ENCODE measurements at places on chromosomes 11 and 22.

GRCh38 chr22:46763051-46763705, 728 bp downstream of the TBC1D22A start:
- no peak for DNase-seq

DNA sequence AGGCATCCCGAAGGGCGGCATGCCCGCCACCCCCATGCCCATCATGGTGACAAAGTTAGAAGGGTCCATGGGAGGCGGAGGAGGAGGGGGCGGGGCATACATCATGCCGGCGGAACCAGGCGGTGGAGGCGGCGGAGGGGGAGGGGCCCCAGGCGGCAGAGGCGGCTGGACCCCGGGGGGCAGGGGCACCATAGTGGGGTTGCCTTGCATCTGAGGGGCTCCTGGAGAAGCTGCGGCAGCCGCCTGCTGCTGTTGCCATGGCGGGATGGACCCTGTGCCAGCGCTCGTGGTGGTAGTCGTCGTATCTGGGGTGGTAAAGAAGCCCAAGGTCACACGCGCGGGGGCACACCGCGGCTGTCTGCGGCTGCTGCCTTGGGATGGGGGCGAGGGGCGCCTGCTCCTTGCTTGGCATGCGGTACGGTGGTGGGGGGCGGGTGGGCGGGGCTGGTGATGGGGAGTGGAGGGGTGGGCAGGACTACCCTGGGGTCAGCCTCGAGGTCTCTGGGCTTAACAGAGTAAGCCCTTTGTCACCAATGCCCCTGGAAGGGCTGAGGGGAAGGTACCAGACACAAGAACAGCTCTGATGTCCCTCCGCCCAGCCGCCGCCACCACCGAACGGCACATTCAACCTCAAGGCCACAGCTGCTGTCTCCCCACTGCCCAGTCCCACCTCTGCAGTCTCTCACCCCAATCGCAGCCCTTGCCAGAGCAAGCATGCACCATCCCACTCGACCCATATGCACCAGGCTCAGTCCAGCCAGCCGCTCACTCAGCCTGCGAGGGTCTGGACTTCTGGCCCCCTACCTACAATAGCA, 6.3 kb upstream of the PYGM start:
- DNase-seq: no peak

GRCh38 chr11:77747381-77747969, 73.0 kb downstream of the RSF1 start:
- DNase-seq: no peak

DNA sequence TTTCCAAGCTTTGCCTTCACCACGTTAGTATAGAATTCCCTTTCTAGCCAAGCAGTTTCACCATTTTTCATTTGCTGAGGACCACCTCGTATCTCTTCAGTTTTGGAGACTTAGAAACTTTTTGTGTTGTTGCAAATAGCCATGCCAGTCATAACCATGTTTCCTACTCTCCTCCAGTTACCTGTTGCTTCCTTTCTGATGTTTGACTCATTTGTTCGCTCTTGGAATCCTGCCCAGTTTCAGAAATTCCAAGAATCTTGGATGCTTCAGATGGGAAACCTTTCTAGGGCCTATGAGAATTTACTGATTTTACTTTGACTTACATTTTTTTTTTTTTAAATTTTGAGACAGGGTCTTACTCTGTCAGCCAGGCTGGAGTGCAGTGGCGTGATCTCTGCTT, 65.4 kb downstream of the PPP6R3 start:
- DNase-seq: no peak

DNA sequence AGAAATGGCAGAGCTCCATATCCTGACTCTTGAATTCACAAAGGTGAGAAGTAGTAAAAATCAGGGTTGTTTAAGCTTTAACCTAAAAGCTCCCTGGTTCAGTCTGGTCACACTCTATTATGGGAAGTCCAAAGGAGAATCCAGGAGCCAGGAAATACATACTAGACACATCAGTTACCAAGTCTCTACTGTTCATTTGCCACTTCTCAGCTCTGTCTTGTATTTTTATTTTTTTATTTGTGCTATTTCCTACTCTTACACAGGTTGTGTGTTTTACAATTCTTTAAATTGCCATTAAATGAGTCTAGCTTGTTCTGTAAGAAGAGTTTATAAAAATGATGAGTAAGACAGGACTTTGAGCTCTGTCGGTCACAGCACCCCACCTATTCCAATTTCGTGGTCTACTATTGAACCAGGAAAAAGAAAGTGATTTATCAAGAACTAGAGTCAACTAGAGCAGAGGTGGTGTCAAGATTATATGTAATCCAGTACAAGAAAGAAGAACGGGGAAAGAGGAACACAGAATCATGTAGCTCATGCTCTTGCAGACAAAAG, 9.7 kb downstream of the MS4A12 start:
- DNase-seq: no peak

GRCh38 chr22:49146511-49146910, 681.2 kb downstream of the BRD1 start:
- DNase-seq: no peak

GRCh38 chr22:36156515-36157419, 3.8 kb downstream of the APOL3 start:
- peak; percentile 51 for DNase-seq

- DNase-seq: no peak
Measured at GRCh38 chr22:27028093-27028492, 370.7 kb downstream of the MIAT start.

DNA sequence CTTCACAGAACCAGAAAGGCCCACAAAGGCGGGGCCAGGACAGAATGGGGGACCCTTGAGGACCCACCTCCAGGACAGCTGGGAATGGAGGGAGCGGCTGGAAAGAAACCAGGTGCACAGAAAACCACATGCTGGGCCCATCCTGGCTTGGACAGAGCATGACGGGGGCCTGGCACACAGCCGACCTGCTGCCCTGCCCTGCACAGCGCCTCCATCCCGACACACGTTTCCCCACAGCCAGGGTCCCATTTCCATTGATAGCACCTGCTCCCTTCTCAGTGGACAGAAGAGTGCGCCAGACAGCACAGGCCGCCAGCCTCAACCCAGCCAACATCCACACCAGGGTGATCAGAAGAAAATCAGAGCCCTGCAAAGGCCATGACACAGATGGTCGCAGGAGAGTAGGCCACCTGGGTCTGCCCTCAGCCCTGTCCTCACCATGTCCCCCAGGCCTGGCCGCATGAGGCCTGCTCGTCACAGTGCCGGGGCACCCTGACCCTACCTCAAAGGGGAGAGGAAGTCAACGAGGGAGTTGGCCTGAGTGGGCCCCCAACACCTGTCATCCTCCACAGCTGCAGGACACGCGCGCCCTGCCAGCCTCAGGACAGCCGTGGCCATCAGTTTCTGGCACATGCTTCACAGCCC, 28.1 kb downstream of the BRD1 start:
- DNase-seq: no peak

GRCh38 chr11:4430051-4430450, 19.0 kb upstream of the OR52K2 start:
- no peak for DNase-seq

GRCh38 chr11:61357233-61357893, 4.3 kb downstream of the CYB561A3 start:
- DNase-seq: no peak

DNA sequence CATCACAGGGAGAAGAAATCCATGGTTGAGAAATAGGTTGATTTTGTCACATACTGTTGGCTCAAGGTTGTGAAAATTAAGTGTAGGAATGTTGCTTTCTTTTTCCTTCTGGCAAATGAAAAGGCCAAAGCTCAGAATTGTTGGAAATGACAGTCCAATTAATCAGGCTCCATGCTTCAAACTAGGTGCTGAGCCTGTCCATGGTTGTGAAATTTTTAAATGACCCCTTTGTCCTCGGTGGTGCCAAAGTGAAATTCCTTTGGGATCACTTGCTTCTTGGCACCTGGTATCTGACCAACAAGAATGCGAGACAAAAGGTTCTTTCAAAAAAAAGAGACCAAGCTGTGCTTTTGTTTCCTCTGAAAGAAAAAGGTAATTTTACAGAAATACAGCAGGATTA, 451.9 kb downstream of the ETS1 start:
- no peak for DNase-seq

GRCh38 chr11:75450826-75451821, 18.1 kb upstream of the KLHL35 start:
- no peak for DNase-seq

- no peak for DNase-seq
Measured at GRCh38 chr11:46987183-46987582, 50.6 kb downstream of the CSTPP1 start.

DNA sequence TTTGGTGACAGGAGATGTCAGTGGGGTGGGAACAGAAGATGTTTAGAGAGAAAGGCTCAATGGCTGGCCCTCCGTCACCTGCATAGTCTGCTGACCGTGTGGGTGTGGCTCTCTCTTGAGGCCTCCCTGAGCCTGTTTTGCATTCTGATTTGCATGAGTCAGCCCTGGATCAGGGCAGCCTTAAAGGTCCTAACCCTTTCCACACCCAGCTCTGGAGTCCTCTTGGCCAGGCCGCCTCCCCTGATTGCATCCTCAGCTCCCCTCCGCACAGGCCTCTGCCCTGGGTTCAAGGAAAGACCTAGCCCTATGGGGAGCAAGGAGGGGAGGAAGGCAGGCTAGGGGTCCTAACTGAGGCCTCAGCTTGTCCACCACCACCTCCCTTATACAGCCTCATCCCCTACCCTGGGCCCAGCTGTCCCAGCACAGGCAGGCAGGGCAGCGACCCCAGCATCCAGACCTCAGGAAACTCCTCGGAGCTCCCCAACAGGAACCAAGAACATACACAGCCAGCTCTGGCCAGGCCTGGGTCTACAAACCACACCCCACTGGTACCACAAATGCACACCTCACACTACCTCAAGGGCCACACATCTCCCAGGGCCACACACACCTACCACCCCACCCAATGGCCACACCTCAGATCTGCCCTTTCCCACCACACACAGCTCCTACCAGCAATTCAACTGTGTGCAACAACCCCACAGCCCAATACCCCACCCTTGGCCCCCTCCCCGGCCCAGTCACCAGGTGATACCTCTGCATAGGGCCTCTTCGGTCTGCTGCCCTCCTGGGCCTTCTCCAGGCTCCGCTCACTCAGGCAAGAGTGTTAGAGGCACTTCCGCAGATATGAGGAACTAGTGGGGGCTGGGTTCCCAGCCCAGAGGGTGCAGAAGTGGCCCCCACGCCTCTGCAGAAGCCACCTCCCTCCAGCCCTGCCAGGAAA, 13.7 kb downstream of the ARAP1 start:
- no peak for DNase-seq

GRCh38 chr11:30041171-30041570, 24.3 kb upstream of the KCNA4 start:
- no peak for DNase-seq
